Stimulated activated CD8-positive, alpha-beta memory T cell treated with anti-CD3 and anti-CD28 coated beads, Interleukin-7, amount 100 ng/mL, for 48 hours (primary cell): ENCODE measurements at places on chromosomes 6 and 20.

DNA sequence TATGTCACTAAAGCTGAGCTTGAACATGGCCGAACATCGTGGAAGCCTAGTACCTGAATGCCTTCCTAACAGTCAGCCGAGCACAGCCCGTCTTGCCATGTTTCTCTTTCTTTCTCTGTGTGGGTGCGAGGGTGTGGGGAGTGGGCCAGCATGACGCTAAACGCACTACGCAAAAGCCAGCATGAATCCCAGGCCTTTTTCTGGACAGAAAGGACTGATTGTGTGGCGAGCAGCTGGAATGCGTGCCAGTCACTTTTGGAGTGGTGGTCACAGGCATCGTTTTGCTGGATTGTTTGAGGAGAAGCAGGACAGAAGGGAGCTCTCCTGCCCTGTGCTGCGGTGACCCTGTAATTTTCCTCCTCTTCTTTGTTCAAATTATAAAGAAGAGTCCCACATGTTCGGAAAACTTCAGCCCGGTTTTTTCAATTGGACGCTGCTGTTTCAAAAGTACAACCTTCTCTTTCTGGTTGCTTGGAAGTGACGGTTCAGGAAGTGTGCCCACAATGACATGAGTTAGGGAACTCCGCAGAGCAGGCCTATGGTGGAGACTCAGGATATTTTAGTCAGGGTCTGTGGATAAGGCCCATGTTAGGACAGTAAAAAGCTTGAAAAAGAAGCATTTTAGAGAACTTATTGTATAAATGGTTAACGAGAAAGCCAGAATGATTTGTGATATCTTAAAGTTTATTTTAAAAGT is 54.3 kb downstream of the PDE7B start:
- no peak for DNase-seq

DNA sequence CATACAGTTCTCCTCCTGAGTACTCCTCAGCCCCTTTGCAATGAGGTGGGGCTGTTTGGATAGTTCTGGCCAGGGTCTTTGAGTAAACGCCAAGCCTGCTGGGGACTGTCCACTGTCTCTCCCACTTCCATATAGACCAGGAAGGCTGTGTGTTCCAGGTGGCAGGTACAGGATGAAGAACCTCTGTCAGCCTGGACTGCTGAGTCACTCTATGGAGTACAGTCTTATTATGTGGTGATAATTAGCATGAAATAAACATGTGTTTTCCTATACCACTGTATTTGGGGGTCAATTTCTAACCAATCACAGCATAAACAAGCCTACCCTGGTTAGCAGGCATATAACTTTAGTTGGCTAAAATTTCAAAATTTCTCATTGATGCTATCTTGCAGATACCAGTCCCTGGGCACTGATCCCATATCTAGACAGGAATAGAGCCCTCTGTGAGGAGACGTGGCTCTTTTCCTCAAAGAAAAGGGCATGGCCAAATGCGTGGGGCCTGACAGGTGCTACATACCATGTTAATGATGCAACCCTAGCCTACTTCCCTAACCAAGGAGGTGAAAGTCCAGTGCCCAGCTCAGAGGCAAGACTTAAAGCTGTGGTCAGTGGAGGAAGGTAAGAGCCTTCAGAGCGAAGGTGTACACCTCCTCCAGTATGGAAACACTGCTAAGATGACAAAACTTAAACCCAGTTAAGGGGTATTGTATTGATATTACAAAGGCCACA is 4.5 kb upstream of the ALDH8A1 start:
- no peak for DNase-seq

DNA sequence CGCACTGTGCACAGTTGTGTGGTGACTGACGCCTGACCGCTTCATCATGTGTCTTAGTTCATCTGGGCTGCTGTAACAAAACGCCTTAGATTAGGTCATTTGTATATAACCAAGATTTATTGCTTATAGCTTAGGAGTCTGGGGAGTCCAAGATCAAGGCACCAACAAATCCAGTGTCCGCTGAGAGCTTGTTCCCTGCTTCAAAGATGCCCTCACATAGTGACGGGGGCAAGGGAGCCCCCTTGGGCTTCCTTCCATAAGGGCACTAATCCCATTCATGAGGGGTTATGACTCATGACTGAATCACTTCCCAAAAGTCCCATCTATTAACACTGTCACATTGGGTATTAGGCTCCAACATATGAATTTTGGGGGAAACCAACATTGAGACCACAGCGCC is 34.6 kb downstream of the CYP24A1 start:
- DNase-seq: no peak

- no peak for DNase-seq
These were observed 133.5 kb downstream of the AIG1 start for GRCh38 chr6:143194095-143194589.

GRCh38 chr20:52552181-52552872 is 360.7 kb upstream of the ZFP64 start:
- DNase-seq: no peak

- no peak for DNase-seq
These were observed 35.9 kb downstream of the MAPK14 start for GRCh38 chr6:36063318-36064060.

- no peak for DNase-seq
These were observed 766 bp downstream of the SLC16A10 start for GRCh38 chr6:111087871-111088667.

- DNase-seq: peak; percentile 15
These were observed 65.7 kb downstream of the PSMG4 start for GRCh38 chr6:3324262-3324942.
